ENCODE measurements at places on chromosomes 11 and 22. TPM values are rescaled to one million over a fixed set of nuclear protein-coding genes. Genes with fewer than 3 reads are reported as not detected.
A peak's percentile ranks its signal among the peaks of the same experiment; 100 is the strongest.

PLCB3 gene
- 43.1 TPM for total RNA-seq

DLG2 gene
- 16.2 TPM for total RNA-seq

OR52E5 gene
- not detected for total RNA-seq

- H3K4me1 ChIP-seq: peaks cover under 1% of the 10 kb centered on the region
- H3K36me3 ChIP-seq: no peaks in the 10 kb centered on the region
- no peak for DNase-seq
These were observed 2.4 kb downstream of the PRR5 start for GRCh38 chr22:44704159-44705021.

DNA sequence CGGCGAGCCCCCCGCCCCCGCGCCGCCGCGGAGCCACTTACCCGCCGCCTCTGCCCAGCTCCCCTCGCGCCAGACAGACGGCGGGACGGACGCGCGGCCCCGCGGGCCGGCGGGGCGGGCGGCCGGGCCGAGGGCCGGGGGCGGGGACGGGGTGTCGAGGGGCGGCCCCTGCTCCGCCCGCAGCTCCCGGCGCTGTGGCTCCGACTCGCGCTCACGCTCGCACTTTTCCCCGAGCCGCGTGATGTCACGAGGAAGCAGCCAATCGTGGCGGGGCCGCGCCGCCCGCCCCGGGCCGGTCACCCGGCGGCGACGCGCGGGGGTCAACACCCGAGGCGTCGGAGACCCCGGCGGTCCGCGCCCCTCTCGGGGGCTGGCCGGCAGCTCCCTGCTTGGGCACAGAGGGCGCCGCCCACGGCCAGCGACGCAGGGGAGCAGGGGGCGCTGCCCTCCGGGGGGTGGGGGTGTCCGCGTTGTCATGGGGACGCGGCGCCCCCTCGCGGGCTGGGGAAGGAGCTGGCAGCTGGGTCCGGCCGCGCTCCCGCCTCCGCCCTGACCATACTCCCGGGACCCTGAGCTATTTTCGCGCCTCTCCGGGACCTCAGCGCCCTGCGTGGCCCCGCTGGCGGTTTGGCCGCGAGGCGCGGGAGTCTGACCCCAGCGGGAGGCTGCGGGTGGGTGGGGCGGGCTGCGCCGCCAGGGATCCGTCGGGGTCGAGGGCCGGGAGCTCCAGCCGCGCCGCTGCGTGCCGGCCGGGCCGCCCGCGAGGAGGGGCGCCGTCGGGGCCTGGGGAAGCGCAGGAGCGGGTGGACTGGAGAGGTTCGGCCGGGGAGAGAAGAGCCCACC is at the start of gene CHRM4:
CHRM4 (minus strand) TSS at position 199 of the 843 bp plus-strand sequence. CDS start 5,219 bp downstream, outside the sequence.
- H3K27me3 ChIP-seq: peaks cover 6% of the 10 kb centered on the region
- peak within 1 kb of the TSS; percentile 47 for H3K4me3 ChIP-seq
- H3K36me3 ChIP-seq: no peaks in the 10 kb centered on the region
- peaks cover 9% of the 10 kb centered on the region for H3K4me1 ChIP-seq
- no peak for DNase-seq

DNA sequence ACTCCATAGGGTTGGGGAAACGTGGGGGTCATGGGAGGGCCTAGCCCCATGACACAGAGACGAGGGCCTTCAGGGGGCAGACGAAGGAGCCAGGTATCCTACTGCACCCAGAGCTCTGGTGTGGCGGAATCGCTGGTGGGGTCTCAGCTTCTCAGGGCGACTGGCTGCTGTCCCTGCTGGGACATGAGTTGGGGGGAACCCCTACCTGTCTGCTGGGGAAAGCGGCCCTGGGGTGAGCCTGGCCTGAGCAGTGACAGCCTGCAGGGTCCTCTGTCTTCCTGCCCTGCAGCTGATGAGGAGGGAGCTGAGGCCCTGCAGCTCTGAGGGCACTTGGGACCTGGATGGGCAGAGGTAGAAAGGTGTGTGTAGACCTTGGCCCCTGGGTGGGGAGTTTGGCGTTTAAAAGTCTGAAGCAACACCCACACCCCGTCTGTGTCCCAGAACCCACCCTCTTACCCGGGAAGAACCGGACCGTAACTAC is 33.6 kb upstream of the GRAMD4 start:
- no peaks in the 10 kb centered on the region for H3K4me1 ChIP-seq
- no peaks in the 10 kb centered on the region for H3K27me3 ChIP-seq
- no peaks in the 10 kb centered on the region for H3K36me3 ChIP-seq
- H3K27ac ChIP-seq: no peak overlapping the region
- H3K4me3 ChIP-seq: no peak overlapping the region

DNA sequence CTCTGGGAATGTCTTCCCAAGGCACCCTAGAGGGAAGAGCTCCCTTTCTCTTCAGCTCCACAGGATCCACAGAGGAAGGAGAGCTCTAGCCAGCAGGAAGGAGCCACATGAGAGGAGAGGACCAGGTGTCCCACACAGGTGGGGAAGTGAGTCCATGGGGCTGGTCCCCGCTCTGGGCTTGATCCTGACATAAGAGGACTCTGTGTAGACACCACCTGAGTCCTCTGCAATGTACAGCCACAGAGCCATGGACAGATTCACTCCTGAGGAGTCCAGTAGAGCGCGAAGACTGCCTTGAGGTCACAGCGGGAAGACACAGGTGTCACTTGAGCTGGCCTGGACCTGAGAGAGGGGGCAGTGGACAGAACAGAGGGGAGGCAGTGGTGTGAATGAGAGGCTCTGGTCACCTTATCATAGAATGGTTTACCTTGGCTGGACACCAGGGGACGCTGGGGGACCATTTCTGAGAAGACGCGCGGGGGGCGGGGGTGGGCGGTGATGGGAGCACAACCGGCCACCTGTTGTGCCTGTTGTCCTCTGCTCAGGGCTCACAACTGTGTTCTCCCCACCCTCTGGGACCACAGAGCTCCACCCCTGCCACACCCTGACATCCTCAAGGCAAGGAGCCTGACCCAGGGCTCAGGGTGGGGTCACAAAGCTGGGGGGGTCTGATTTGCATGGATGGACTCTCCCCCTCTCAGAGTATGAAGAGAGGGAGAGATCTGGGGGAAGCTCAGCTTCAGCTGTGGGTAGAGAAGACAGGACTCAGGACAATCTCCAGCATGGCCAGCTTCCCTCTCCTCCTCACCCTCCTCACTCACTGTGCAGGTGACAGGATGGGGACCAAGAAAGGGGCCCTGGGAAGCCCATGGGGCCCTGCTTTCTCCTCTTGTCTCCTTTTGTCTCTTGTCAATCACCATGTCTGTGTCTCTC is 128.2 kb downstream of the ZNF280B start:
- H3K4me3 ChIP-seq: no peak overlapping the region
- no peak overlapping the region for H3K27ac ChIP-seq
- no peaks in the 10 kb centered on the region for H3K27me3 ChIP-seq
- no peaks in the 10 kb centered on the region for H3K36me3 ChIP-seq

Data from prostate gland (tissue), 2 donors.